Activated CD4-positive, CD25-positive, alpha-beta regulatory T cell treated with anti-CD3 and anti-CD28 coated beads, Interleukin-2, amount 50 U/mL, for 16 hours (primary cell): ENCODE measurements at places on chromosomes 12 and 14.
A peak's percentile ranks its signal among the peaks of the same experiment; 100 is the strongest.

- no peak for DNase-seq
Measured at GRCh38 chr12:83015390-83016217, 328.9 kb downstream of the TMTC2 start.

DNA sequence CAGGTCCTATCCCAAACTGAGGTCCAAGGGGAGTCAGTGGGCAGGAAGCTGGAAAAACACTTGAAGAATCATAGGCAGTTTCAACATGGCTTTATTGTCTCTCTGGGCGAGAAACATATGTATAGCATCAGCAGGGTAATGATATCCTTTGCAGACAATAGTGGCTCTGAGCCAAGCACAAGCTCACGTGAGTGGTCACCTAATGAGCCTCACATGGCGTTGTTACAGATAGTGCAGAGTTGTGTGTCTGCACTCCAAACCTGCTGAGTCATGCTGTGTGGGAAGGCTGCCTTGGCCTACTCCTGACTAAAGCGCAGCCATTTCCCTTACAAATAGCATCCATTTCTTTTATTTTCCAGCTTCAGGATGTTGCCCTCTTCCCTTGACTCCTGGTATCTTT lies 105.2 kb upstream of the SYT1 start:
- DNase-seq = no peak

GRCh38 chr12:124762791-124763593 lies 100.7 kb downstream of the SCARB1 start:
- no peak for DNase-seq

DNA sequence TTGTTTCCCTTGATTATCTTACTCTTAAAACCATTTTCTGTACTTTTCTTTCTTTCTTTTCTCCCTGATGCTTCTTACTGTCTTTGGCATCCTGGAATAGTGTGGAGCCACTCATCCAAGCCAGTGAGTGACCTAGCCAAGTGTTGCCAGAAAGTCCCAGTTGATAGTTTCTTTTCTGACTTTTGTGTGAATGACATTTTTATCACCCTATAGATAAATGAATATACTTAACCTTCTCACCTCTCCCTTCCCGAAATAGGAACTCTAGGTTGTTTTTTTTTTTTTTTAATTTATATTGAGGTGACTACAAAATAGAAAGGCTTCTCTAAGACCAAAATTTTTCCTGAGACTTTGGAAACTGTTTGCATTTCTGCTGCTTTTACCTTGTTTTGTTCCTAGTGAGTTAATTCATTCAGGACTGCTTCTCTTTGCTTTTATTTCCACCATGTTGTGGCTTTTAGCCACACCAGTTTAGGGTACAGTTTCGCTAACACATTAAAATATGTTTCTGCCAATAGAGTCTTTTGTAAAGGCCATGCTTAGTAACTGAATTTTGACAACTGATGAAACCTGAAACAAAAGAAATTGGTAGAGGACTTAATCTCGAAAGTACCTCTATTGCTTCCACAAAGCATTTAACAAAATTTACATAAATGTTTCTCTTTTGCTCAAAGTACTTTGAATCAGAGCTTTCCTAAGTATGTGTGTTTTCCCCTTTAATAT lies 194.6 kb downstream of the ERC1 start:
- no peak for DNase-seq

DNA sequence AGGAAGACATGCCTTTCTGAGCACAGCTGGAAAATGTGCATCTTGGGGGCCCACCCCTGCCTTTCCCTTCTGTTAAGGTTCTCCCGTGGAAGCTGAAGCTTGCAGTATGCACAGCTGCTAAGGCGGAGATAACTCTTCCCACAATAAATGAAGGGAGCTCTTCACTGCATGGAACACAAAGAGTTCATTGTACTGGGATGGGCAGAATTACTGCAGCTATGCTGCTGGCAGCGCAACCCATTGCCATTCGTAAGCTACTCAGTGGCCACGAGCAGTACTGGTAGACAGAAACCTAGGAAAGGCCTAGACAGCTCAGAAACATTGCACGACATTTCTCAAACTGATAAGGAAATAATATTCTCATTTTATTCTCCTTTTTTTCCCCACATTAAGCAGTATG lies 310.2 kb downstream of the MDGA2 start:
- no peak for DNase-seq

- no peak for DNase-seq
Measured at GRCh38 chr12:3432868-3433267, 58.1 kb upstream of the PRMT8 start.

DNA sequence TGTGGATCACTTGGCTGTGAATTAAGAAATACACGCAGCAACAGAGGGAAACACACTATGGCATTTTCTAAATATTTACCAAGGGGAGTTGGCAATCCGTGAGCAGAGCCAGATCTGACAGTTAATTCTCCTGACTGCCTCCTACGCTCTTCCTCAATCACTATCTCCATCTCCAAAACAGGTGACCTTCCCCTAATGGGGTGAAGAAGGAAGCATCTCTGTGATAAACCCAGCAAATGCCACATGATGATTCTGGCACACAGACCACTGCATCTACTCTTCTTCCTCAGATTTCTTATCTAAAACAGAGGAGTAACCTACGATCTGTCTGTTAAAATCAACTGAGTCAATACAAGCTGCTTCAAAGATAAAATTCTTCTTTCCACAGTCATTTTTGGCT lies 4.4 kb downstream of the SPTB start:
- DNase-seq = no peak

DNA sequence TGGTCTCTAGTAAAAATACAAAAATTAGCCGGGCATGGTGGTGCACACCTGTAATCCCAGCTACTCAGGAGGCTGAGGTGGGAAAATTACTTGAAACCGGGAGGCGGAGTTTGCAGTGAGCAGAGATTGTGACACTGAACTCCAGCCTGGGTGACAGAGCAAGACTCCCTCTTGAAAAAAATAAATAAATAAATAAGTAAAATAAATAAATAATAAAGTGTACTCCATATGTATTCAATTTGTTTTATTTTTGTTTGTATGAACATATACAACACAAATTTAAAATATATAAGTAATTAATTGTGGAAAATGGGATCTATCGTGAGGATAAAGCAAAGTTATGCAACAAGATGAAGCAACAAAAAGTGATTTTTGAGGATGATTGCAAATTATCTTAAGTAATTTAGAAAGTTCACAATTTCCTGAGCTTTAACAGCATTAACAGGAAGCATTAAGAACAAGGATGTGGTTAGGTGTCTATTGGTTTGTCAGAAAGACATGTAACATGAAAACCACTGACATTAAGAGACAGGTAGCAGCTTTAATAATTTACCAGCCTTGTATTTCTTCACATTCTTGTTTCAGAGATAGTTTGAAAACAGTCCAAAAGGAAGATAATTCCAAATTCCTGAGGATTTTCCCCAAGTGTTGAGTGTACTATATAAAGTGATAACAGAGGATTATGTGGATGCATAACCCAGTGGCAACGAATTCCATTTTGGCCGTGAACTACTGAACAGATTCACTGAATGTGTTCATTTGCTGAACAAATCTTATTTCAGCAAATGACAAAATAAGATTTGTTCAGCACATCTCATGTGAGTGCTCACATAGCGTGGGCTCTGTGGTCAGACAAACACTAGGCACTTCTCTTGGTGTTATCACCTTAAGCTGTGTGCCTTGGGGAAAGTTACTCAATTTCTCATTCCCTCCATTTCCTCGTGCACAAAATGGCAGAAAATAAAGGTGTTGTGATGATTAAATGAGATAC lies 68.6 kb upstream of the RESF1 start:
- no peak for DNase-seq

GRCh38 chr12:21478756-21479455 lies 22.5 kb downstream of the RECQL start:
- DNase-seq = no peak

DNA sequence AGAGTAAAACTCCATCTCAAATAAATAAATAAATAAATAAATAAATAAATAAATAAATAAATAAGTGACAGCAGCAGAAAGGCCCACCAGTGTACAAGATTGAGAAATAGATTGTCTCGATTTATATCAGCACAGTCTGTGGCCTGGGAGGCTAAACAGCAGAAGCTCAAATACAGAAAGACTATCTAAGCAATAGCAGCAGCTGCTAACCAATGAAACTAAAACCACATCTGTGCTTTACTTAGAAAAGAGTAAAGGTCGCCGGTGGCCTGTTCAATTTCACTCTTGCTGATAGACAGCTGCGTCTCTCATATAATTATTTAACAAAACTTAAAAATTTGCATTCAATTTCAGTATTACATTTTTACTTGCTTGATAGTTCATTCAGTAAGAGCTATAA lies 325.7 kb downstream of the CEP128 start:
- DNase-seq = no peak

DNA sequence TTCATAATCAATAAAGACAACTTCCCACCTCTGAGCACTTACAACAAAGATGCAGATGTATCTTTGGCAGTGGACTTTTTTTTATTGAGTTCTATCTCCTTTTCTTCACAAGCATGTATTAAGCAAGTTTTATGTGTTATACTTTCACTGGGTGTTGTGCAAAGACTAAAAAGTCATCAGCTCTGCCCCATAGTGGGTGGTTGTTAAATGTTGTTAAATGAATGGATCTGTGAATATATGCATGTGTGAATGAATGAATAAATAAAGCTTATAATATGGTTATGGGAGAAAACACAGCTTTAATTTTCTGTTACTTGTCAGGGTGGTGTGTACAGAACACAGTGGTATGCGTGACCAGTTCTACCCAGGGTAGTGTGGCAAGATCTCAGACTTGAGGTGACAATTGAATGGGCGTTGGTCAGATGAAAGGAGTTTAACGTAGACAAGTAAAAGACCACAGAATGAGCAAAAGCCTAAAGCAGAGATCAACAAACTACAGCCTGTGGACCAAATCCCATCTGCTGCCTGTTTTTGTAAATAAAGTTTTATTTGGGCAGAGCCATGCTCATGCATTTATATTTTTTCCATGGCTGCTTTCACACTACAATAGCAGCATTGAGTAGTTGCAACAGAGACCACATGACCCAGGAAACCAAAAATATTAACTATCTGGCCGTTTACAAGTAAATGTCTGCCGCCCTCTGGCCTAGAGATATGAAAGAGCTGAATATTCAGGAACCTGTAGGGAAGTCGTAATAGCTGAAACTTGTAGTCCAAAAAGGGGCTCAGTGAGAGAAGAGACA lies 207.4 kb upstream of the EEA1 start:
- DNase-seq = no peak

- DNase-seq = peak; percentile 81
Measured at GRCh38 chr12:57087010-57087690, 1.8 kb upstream of the NAB2 start.

- DNase-seq = no peak
Measured at GRCh38 chr14:52044791-52045522, 23.9 kb downstream of the NID2 start.

- no peak for DNase-seq
Measured at GRCh38 chr14:87866116-87866515, 126.9 kb downstream of the GALC start.

- DNase-seq = no peak
Measured at GRCh38 chr12:123127182-123127495, 23.8 kb downstream of the PITPNM2 start.

- DNase-seq = no peak
Measured at GRCh38 chr14:22849212-22849819, 12.9 kb downstream of the MMP14 start.

- DNase-seq = no peak
Measured at GRCh38 chr14:100709289-100710284, 17.1 kb upstream of the DLK1 start.

- DNase-seq = no peak
Measured at GRCh38 chr14:61643555-61643954, 51.8 kb upstream of the HIF1A start.

GRCh38 chr12:88235183-88235833 lies 93.2 kb downstream of the TMTC3 start:
- DNase-seq = no peak

DNA sequence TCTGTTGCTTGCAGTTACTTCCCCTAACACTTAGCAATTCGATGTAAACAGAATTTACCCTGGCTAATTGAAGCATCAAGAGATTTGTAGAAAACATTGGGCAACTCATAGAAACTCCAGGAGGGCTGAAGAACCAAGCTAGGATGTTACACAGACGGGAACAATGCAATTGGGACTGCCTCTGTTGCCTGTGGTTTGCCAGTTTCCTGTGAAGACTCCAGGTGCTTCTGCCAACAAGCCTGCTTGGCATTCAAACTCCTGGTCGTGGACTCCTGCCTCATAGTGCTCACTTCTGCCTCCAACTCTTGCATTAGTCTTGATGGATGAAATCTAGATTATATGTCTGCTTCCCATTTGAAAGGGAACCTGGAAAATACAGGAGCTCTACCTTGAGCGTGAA lies 246.0 kb downstream of the BMP4 start:
- DNase-seq = no peak

DNA sequence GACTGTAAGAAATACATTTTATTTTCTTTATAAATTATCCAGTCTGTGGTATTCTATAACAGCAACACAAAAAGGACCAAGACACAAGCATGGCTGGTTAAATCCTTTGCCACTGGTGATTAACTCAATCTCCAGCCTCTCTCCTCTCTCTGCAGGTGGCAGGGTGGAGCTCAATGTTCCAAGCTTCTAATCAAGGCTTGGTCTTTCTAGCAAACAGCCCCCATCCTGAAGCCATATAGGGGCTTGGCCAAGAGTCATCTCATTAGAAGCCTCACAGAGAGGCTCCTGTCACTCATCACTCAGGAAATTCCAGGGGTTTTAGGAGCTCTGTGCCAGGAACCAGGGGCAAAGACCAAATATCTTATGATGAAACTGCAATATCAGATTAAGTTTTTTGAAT lies 12.0 kb downstream of the C12orf75 start:
- no peak for DNase-seq

GRCh38 chr12:80810874-80811273 lies 94.2 kb downstream of the MYF5 start:
- no peak for DNase-seq

- DNase-seq = no peak
Measured at GRCh38 chr14:69931960-69932359, 52.7 kb downstream of the SMOC1 start.

DNA sequence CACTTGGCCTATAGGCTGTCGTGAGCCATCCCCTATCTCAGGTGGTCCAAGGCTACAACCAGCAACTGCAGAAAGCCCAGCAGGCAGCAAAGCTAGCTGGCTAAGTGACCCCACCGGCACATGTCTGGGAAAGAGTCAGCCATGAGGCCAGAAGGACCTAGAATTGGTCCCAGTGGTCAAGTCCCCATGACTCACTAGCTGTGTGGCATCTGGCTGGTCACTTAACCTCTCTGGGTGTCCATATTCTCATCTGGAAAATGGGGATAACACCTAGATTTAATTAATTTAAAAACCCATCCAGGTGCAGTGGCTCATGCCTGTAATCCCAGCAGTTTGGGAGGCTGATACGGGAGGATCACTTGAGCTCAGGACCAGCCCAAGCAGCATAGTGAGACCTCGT lies 37.6 kb downstream of the SYNE3 start:
- DNase-seq = no peak

- DNase-seq = peak; percentile 60
Measured at GRCh38 chr14:91245029-91245428, 525 bp upstream of the GPR68 start.
